CD4-positive, alpha-beta T cell treated with Interleukin-2 at 100 ng/mL for 4 hours (primary cell): ENCODE measurements at places on chromosomes 5 and 9.
A peak's percentile ranks its signal among the peaks of the same experiment; 100 is the strongest.

DNA sequence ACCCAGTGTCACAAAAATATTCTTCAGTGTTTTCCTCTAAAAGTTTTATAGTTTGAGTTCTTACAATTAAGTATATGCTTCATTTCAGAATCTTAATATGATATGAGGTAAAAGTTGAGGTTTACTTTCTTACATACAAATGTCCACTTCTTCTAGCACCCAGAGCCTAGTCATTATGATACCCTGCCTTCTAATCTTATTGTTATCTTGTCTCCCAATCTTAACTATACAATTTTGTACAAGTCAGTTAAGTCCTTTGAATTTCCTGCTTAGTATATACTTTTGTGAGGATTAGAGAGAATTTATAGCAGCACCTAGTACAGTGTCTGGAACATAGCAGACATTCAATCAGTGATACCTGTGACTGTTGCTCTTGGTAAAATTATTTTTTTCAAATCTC, 29.3 kb downstream of the RAD50 start:
- no peak for DNase-seq

GRCh38 chr9:128276008-128276573, at the start of gene SWI5:
Gene SWI5, plus strand, starts transcription at chr9:128276276.
- peak; percentile 100 for DNase-seq

- DNase-seq, result peak; percentile 30
Measured at GRCh38 chr9:7150153-7150890, 392.5 kb downstream of the KDM4C start.

GRCh38 chr5:42270771-42271170, 152.5 kb upstream of the GHR start:
- no peak for DNase-seq

DNA sequence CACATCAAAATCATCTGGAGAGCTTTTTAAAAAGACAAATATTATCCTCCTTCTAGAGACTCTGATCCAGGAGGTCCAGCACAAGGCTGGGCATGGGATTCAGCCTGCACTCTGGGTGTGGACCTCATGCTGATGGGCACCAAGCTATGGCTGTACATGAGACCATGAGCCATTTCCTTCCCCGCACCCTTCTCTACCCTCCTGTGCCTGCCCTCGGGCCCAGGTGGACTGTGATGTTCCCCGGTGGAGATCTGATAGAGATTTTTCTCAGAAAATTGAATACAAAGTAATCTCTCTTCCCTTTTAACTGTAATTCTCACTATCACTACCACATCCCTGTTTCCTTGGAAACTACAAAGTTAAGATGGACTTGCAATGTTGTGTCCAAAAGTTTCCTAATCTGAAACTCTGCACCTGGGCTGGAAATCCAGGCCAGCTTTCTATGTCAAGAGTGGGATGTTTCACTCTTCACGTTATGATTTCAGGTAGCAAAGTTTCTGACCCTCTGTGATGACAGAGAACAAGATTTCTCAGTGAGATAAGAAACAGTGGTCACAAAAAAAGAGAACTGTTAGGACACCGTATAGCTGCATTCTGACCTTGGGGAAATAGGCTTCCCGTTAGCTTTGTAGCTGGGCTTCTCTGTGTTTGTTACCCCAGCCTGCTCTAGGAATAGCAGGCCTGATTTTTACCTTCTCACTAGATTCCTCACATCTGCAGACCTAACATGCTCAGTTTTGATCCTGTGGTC, 11.5 kb downstream of the SFXN1 start:
- no peak for DNase-seq

- DNase-seq, result no peak
Measured at GRCh38 chr5:53856506-53856905, 296.1 kb downstream of the NDUFS4 start.

DNA sequence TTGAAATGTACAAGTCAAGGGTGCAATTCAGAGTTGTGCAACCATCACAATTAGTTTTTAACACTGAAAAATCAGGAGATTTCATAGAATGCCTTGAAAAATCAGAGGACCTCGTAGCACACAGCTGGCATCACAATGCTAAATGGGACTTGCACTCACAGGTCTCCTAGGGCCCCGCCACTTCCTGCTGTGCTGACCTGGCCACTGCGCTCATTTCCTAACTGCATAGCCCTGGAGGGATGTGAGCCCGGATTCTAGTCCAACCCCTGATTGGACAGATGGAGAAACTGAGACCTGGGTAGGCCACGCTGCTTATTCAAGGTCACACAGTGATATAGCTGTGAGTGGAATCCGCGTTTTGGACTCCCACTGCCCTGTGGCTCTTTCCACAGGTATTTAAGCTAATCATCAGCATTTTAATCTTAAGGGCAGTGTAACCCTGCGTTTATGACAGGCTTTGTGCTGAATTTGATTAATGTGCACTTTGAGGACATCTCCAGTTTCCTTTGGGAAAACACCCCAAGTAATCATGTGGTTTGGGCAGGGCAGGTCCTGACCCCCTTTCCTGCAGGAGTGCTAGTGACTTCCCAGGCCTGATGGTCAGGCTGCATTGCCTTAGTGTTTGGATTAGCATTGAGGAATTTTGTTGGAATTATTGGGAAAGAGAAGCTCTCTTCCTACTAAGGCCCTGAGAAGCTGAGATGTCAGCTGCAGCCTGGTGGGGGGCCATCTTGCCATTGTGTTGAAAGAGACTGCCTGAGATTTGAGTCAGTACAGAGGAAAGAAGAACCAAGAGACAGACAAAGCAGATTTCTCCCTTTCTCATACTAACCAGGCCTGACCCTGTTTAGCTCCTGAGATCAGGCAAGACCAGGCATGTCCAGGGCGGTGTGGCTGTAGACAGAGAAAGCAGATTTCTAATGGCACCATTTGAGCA, 36.2 kb downstream of the STC2 start:
- DNase-seq, result no peak

- no peak for DNase-seq
Measured at GRCh38 chr9:20579524-20580314, 42.6 kb downstream of the MLLT3 start.

- no peak for DNase-seq
Measured at GRCh38 chr5:123278284-123278683, 144.9 kb downstream of the CEP120 start.

DNA sequence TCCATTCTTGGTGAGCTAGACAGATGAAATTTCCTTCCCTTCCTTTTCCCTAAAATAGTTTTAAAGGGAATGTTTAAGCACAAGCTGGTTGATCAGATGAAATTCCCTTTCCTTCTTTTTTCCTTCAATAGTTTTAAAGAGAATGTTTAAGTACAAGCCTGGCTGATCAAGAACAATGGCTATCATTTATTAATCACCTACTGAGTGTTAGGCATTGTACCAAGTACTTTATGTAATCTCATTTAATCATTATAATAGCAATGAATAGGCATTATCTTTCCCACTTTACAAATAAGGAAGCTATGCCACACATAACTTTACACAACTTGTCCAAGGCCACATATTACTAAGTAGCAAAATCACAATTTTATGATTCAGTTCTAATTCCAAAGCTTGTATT, 152.0 kb upstream of the ACOT12 start:
- DNase-seq, result no peak

GRCh38 chr9:357560-357959, 142.9 kb downstream of the DOCK8 start:
- no peak for DNase-seq

- no peak for DNase-seq
Measured at GRCh38 chr9:21836437-21837161, 34.2 kb downstream of the MTAP start.

DNA sequence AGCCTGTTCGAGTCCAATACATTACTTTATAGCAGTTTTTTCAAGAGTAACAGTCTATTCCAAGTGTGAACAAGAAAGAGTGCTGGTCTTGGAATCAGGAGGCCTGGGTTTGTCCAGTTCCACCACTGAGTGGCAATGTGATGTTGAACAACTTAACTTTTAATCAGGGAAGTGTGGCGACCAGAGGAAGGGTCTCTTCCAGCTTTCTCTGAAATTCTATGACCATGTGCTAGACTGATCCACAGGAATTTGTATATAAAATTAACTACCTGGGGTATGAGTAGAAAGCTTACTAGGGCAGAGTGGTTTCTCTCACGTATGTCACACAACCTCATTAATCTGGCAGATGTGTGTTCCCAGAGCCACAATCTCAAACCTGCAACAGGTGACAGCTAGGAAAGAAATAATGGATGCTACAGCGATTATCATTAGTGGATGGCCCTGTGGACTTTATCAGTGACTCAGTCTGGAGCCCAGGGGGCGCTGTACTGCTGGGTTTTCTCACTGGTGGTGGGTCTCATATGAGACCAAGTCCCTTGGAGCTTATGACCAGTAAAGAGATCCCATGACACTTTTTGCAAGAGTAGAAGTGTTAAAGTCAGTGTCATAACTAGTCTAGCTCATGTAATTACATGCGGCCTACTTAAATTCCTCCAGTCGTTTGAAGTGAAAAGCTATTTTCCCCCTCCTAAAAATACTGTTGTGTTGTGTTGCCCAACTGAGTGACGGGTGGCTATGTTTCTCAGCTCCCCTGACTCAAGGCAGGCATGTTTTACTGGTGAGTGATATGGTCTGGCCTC, 116.5 kb downstream of the GDNF start:
- no peak for DNase-seq

DNA sequence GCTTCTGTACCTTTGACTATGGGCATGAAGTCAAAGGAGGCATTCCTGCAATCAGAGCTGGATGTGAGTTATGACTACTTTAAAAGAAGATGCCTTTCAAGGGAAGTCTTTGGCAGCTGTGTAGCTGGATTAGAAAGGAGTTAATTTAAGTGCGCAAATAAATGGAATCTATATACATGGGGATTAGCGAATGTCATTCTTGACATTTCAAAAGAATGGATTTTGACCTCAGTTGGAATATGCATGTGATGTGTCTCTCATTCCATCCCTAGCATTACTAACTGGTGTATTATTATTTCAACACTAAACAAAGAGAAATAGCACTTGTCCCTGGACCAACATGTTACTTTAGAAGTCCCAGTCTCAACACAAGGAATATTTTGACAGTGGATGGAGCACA, 359.6 kb upstream of the SLC24A2 start:
- DNase-seq, result no peak

DNA sequence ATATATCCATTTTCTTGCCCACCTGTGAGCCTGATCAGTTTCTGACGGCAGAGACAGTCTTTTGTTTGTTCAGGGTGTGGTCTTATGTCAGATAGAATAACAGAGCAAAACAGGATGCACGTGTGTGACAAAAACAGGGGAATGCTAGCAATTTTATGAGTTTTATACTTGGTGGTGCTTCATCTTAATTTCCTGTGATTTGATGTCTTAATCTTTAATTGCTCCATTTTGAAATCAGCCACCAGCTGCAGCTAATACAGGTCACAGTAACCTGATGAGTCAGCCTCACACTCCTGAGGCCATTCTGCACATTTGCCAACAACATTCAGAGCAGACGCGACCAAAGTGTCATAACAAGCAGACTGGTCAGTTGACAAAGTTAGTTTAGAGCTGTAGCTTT, 42.3 kb upstream of the JMY start:
- DNase-seq, result no peak

DNA sequence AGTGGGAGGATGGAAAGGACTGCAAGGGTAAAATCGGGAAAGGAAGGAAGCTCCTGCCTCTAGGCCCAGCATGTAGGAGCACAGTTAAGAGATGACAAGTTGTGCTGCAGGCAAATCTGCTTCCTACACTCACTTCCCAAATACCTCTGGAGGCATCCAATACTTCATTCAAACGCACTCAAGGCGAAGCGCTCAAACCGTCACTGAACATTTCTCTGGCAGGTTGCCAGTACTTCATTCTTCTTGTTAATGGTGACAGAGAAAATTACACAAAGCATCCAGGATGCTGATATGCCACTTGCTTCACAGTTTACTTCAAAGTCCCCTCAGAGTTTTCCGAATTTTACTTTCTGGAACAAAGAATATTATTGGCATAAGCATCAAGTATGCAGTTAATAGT, 59.8 kb downstream of the NREP start:
- no peak for DNase-seq

GRCh38 chr9:19922476-19923118, 133.8 kb upstream of the SLC24A2 start:
- no peak for DNase-seq

GRCh38 chr5:14929293-14930065, 57.9 kb upstream of the ANKH start:
- DNase-seq, result no peak

DNA sequence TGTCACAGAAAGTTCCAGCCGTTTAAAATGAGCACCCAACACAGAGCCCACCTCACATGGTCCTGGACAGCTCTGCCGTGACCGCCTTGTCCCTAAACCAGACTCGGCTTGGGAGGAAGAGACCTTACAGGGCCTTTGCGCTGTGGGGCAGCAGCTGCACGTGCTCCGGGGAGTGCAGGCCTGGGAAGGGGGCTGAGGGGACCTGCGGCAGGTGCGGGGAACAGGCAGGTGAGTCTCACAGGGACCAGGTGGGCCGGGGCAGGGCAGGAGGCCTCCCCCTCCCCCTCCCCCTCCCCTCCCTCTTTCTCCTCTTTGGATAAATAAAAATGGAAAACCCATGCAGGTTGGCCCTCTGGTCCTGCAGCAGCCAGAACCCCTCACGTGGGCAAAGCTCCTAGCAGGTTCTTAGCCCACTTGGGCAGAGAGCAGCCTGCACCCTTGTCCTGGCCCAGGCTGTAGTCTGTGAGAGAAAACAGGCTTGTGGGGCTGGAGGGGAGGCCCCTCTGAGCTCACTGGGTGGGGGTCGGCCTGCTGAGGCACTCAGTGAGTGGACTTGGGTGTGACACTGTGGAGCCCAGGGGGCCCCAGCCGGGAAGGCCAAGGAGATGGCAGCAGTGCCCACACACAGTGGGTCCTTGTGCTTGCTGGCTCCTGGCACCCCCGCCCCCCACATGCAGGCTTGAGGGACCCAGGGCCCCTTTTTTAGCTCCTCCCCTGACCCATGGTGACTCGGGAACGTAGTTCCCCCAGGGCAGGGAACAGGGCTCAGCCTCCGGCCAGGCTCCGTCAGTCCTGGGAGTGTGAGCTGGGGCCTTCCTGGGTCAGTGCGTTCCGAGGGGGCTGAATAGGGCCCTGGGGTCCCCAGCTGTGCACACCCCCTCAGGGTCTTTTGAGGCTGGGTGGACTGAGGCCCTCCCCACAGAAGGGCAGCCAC, 40.0 kb upstream of the CACNA1B start:
- DNase-seq, result no peak

DNA sequence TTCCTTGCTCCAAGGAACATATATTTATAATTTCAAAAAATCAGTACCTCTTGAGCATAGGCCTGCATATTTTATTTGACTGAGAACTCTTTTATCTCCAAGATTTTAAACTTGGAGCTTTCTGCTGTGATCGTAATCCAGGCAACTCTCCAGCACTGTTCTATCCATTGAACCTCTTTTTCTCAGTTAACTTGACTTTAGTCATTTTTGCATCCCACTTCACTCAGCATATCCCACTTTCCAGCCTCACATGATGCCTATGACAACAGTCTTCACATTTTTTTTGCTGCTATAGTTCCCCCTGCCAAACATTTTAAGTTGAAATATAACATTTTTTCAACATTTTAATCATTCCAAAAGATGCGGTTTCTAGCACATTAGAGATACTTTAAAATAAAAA, 9.1 kb upstream of the PSIP1 start:
- no peak for DNase-seq
